Stimulated activated CD8-positive, alpha-beta memory T cell treated with anti-CD3 and anti-CD28 coated beads, Interleukin-7, amount 100 ng/mL, for 1 hour (primary cell): ENCODE measurements at places on chromosomes 7 and 10.

- DNase-seq: no peak
Observed at GRCh38 chr10:131876508-131876907, 24.3 kb upstream of the PPP2R2D start.

DNA sequence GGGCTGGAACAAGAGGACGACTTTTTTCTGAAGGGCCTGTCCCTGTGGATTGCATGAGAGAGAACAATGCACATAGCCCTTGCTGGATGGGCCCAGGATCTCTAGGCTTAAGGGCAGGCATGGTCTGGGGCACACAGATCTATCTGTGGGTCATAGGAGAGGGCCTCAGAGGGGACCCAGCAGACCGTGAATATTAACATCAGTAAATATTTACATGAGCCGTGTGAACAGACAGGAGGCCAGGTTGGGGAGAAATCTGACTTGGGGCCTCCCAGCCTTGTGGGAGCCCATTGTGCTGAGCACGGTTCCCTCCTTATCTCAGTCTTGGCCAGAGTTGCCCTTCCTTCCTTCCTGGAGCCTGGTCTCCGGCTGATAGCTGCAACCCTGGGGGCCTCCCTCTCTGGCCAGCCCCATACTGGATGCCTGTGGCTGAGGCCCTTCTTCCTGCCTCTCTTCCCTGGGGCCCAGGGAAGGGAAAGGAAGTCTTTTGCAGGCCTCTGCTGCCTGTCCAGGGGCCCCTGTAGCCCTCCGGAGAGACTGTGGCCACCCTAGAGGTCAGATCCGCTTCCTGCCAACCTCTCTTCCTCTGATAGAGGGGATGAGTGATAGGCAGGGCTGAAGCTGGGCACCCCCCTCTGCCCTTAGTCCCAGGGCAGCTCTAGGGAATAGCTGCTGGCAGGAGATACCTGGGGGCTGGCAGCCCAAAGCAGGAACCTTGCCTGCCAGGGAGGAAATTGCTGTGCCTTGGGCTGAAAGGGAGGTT is 44.5 kb upstream of the TRIM8 start:
- no peak for DNase-seq

- no peak for DNase-seq
Observed at GRCh38 chr7:73941836-73942551, 81.0 kb downstream of the TMEM270 start.

GRCh38 chr7:6652446-6653011 is 15.4 kb downstream of the ZNF316 start:
- no peak for DNase-seq

DNA sequence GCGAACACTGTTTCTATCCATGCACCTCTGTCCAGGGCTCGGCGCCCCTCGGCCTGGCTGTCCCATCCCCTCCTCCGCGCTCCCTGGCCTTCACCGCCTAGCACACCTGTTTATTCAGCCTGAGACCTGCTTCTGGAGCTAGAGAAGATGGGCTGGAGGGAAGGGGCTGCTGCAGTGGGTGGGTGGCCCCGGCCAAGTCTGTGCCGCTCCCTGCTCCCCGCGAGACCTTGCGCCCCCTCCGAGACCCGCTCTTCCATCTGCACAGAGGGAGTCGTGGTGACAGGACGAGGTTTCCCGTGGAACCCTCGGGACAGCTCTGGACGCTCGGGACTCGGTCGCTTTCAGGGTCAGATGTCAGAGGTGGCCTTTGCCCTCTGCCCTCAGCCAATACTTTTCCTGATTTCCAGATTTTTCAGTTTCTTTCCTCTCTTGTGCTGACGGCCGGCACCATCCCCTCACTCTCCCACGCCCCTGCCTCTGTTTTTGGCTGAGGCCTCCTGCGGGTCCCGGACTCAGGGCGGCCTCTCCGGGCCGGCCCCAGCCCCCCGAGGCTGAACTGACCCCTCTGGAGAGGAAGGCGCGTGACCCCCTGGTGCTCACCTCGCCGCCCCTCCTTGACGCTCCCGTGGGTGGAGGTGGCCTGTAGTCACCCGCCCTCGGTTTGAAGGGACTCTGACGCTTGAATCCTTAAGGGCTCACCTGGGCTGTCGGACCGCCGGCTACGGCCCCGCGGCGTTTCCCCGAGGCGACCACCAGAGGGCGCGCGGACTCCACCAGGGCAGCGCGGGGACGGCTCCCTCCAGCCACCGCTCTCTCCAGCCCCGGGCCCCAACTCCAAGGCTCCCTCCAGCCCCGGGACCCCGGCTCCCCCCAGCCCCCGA is 15.6 kb downstream of the SHH start:
- peak; percentile 23 for DNase-seq

DNA sequence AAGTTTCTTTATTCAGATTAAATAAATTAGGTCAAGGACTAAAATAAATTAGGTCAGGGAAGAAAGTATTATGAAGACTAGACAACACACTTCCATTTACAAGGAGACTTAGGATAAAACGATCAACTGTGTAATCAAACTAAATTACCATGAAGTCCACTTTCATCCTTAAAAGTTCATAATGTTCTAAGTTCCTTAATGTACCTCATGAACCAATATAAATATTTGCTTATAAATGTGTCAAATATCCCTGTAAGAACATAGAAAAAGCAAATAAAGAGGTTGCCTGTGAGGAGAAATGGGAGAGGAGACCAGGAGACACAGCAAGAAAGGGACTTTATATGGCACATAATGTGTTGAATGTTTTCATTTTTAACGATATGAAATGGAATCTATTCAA is 345.6 kb downstream of the PARD3 start:
- DNase-seq: no peak

GRCh38 chr7:73718905-73719805 is at the start of gene STX1A:
STX1A (minus strand) TSS chr7:73719669; CDS start chr7:73719631, 38 bp downstream.
- peak; percentile 50 for DNase-seq
